ENCODE measurements at places on chromosomes 16 and 17.
A peak's percentile ranks its signal among the peaks of the same experiment; 100 is the strongest.

- no peak for DNase-seq
Measured at GRCh38 chr17:57356719-57357391, 100.5 kb downstream of the MSI2 start.

GRCh38 chr16:6009151-6009550 is 911.6 kb upstream of the EEF2KMT start:
- DNase-seq: no peak

GRCh38 chr16:72789465-72789864 is 258.5 kb downstream of the ZFHX3 start:
- no peak for DNase-seq

DNA sequence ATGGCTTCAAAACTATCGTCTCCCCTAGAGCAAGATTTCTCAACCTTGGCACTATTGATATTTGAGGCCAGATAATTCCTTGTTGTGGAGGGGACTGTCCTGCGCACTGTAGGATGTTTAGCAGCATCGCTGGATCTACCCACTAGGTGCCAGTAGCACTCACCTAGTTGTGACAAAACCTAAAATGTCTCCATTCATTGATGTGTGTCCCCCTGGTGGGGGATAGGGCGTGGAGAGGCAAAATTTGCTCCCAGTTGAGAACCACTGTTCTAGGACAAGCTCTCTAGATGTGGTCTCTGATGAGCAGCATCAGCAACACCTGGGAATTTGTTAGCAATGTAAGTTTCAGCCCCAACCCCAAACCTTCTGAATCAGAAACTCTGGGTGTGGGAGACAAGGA is 259.0 kb downstream of the XYLT1 start:
- DNase-seq: peak; percentile 14

- DNase-seq: peak; percentile 78
Measured at GRCh38 chr17:40486522-40487370, 14.7 kb downstream of the TNS4 start.

GRCh38 chr16:85286066-85286831 is 174.0 kb upstream of the CIBAR2 start:
- DNase-seq: peak; percentile 37

GRCh38 chr16:57562669-57563486 is 20.4 kb downstream of the ADGRG5 start:
- DNase-seq: no peak

GRCh38 chr16:85321509-85322271 is 209.4 kb upstream of the CIBAR2 start:
- no peak for DNase-seq

DNA sequence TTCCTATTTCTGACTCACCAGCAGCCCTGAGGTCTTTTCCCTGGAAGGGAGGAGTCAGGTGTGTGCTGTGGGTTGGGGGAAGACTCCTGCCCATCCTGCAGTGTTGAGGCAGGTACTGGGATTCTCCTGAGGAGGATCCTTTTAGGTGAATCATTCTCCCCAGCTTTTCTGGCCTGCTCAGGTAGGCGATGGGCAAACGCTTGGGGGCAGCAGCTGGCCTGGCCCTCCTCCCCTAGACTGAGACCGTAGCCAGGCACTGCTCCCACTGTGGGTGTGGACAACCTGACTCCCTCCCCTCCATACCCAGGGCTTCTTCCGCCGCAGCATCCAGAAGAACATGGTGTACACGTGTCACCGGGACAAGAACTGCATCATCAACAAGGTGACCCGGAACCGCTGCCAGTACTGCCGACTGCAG is 15.1 kb downstream of the GJD3 start:
- DNase-seq: no peak

DNA sequence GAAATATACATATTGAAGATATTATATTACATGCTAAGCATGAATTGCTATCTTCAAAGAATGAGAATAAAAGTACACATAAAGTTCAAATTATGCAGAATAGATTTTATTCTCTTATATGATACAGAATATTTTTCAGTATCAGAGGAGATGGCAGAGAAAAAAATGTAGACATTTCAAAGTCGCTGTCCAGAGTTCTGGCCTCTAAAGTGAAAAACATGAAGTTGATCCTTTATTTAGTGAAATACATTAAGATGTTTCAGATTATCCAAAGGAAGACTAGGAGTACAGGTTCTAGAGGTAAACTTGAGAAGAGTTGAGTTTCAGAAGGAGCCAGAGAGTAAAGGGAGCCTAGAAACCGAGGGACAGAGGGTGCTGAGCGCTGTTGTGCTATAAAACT is 303.6 kb downstream of the UTP18 start:
- DNase-seq: no peak

- peak; percentile 15 for DNase-seq
Measured at GRCh38 chr16:48542020-48542473, 67.9 kb downstream of the N4BP1 start.

DNA sequence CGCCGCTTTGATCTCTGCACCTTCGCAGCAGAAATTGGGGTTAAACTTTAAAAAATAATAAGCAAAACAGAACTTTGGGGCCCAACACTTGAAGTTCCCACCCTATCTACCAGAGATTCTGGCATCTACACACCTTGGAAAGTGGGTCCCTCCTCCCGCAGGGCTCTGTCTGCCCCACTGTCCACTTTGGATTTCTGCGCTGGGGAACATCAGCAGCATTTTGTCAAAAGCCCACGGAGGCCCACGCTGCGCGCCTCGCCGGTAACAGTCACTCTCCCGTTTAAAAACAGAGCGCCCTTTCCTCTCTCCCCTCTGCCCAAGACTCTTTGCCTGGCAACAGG is 725 bp upstream of the WNT9B start:
- no peak for DNase-seq

DNA sequence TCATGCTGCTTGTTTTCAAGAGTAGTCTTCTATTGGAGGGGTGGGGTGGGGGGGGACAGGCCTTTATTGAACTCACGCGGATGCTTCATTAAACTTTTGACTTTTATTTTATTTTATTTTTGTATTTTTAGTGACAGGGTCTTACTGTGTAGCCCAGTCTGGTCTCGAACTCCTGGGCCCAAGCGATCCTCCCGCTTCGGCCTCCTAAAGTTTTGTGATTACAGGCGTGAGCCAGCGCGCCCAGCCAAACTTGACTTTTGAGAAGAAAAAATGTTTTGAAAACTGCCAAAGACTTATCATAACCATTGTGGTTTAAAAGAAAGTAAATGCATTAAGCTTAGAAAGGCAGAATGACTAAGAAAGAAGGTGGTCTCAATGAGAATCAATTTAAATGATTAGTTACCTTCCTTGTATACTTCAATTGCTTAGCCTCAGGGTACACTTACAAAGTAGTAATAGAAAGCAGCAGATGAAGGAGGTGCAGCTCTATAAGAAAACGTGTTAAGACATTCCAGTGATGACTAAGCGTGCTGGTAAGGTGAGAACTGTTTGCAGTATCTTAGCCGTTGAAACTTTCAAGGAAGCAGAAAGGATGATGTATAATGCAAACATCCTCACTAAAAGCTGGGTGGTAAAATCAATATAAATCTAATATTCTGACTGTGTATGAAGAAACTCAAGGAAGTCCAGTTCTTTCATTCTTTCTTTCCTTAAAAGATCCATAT is 1.2 kb downstream of the AP2B1 start:
- peak; percentile 35 for DNase-seq

DNA sequence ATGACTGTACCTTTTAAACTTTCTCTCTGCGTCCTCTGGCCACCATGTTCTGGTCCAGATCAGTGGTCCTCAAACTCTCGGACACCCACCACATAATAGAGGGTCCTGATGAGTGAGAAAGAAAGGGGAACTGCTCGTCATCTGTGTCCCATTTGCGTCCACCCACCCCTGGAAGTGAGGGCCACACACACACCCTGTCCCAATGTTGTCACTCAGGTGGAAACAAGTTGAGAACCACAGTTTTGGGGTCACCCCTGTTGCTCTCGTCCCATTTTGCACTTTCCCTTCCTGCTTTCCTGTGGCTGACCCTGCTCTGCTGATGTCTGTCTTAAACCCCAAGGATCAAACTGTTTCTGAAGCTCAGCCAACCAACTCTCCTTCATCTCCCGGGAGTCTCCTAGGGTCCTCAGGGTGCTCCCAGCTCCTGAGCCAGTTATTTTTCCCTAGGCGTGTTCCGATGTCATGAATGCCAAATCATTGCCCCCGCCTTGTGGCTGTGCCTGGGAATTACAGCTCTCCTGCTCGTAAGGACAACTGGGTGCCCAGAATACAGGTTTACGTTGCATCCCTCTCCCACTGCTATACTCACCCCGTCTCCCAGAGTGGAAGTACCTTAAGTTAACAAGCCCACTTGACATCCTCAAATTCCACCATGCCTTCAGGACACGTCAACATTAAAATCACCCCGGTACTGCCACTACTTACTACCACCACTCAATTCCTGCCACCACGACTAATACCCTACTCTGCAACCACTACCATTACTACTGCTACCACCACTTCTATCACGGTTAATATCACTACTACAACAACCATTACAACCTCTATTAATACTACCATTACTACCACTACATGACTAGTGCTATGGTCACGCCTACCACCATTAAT is 26.0 kb upstream of the HNF1B start:
- peak; percentile 62 for DNase-seq

DNA sequence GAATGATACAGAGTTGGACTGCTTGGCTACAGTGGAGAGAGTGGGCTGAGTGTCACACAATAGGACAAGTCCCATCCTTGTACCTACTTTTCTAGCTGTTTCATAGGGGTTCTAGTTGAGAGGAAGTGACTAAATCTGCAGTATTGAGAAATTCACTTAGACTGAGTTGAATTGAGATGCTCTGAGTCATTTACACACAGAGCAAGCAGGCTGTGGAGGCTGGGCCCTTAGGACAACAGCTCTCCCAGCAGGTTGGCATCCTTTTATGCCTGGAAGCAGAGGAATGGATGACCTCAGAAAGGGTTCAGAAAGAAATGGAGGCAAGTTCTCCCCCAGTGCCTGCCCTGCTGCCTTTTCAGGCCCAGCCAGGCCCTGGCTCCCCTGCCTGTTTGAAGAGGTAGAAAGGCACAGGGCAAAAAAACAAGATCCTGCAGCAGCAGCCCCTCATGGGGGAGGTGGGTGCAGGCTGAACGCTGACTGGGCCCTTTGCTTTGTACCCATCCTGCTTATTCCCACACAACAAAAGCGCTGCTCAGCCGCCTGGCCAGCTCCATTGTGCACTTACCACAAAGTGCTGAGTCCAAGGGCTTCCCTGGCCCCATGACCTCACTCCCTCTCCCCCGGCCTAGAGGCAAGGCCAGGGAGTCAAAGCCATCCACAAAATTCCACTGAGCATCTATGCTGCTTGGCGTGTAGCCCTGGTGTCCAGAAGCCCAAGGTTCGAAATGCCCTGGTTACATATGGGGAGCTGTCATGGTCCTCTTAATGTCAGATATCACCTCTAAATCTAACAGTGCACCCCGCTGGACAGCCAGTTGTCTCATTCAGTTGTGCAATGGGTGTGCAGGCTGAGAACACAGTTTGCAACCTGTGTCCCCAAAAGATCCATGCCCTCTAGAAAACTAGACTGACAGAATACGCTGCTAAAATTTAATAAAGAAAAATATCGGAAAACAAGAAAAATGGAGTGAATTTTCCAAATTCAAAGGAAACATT is 5.4 kb upstream of the CRYBA1 start:
- peak; percentile 79 for DNase-seq

DNA sequence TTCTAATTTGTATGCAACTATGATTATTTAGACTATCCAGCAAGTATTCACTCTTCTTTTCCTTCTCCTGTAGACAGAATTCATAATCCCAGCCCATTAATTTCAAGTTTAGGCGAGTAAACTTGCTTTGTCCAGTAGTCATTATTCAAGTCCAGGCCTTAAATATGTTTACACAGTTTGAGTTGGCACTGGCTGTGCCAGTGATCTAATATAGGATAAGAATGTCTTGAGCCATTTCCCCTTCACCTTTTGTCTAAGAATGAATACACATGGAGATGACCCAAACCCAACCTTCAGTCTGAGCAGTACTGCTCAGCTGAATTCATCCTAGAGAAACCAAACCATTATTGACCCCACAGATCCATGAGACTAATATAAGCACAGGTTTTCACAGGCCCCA is 930.4 kb upstream of the CDH8 start:
- no peak for DNase-seq

DNA sequence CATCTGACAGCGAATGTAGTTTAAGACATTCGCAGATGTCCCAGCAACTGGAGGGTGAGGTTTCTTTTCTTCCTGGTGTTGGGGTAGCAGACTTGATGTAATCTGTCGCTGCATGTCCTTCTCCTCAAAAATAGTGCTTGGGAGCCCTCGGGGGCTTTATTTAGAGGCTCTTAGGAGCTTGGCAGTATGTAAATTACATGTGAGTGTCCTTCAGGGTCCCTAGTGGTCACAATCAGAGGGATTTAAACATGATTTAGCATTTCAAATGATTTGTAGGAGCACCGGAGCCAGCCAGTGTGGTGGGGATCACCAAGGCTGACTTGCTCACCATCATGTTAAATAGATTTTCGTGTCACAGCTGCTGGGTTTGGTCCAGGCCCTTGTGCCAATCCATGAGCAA is 8.8 kb upstream of the SALL1 start:
- DNase-seq: no peak

DNA sequence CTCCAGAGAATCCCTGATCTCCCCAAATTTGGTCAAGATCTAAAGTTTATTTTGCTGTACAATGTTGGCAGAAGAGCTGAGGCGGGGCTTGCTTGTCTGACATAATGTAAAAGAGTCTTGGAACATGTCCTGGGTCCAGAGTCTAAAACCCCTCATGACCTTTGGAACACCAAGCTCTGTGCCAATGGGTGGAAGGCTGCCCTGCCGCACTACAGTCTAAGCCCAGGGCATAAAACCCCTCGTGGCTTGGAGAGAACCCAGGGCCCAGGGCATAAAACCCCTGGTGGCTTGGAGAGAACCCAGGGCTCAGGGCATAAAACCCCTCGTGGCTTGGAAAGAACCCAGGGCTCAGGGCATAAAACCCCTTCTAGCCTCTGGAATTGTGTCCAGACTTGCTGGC is 36.7 kb downstream of the CCDC57 start:
- DNase-seq: no peak

DNA sequence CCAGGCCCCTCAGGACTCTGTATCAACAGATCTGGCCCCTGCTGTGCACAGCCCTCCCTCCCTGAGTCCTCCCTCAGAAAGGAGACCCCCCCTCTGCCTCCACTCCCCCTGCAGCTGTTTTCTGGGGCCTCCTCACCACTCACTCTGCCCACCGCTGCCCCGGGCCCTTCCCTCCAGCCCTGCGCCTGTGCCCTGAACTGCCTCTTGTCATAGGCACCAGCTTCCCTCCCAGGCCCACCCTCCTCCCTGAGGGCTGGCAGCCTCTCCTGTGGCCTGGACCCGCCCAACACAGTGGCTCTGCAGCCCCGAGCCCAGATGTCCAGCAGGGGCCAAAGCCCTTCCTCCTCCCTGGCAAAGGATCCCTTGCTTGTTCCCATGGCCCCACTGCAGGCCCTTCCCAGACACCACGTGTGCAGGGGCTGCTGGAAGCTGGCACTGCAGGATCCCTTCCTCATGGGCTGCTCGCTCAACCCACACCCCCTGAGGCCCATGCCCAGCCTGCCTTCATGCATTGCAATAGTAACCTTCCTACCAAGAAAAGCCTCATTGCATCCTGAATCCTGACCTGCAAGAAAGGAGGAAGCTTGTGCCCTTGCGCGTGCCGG is 25.8 kb downstream of the GNPTG start:
- no peak for DNase-seq

GRCh38 chr17:40058186-40058784 is 4.1 kb upstream of the MED24 start:
- no peak for DNase-seq
